ENCODE measurements at places on chromosomes 3 and 15. TPM values are rescaled to one million over a fixed set of nuclear protein-coding genes. Genes with fewer than 3 reads are reported as not detected.
A peak's percentile ranks its signal among the peaks of the same experiment; 100 is the strongest.

DNA sequence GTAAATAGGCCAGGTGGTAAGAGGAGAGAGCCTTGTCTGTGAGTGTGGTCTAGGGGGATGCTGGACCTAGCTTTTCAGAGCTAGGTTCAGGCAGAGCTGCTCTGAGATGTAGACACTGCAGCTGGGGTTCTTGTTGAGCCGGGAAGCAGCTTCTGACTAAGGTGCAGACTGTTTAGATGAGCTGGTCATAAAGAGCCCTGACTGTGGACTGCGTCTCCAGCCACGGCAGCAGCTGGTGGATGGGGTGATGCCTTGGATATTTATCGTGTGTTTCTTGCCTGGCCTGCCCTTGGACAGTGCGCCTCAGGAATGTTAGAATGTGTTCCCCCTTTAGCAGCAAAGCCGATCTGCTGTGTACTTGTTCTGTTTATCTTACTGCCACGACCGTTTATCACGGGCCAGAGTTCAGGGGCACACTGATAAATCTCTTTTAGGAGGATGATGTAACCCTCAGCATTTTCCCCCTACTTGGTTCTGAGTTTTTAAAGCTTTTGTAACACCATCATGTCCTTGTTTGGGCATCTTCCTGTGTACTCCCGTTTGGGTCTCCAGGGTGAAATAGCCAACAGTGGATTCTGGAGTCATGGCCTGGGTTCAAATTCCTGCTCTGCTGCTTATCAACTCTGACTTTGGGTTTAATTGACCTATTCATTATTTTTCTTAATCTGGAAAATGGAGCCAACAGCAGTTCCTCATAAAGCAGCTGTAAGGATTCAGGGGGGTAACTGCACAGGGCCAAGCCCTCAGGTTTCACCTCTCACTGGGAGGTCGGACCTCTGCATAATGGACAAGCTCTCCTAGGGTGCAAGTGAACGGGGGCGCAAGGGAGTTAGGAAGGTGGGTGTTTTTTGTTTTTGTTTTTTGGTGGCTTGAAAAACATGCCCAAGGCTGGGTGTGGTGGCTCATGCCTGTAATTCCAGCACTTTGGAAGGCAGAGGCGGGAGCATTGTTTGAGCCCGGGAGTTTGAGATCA lies 51.4 kb downstream of the FLNB start:
- peaks cover 54% of the 10 kb centered on the region for H3K4me1 ChIP-seq
- no peaks in the 10 kb centered on the region for H3K36me3 ChIP-seq
- no peak overlapping the region for H3K4me3 ChIP-seq

DNA sequence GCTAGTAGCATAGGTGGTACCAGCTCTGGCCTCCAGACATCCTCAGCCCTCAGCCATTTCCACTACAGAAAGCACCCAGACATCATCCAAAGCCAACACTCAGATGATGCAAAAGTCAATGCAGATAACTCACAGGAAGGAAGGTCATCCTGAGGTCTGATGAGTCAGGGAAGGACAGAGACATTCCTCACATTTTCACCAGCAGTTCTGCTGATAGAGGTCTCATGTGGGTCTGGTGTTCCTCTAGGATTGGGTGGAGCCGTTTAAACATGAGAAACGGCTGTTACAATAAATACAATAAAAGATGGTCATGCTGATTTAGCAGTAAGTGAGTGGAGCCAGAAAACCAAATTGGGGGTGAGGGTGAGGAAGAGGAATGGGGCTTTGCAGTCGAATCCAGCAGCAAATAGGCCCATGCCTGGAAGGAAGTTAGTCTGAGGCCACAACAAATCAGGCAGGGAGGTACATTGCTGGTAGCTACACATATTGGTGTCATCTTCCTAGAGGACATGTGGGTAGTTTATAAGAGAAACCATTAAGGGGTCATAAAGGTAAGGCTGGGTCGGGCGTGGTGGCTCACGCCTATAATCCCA lies 33.3 kb upstream of the FLNB start:
- no peak overlapping the region for H3K4me3 ChIP-seq
- 0 out of 2 replicates have a peak, but pooled peaks cover 6% of the 10 kb centered on the region for H3K4me1 ChIP-seq
- no peaks in the 10 kb centered on the region for H3K27me3 ChIP-seq
- H3K36me3 ChIP-seq: no peaks in the 10 kb centered on the region

DNA sequence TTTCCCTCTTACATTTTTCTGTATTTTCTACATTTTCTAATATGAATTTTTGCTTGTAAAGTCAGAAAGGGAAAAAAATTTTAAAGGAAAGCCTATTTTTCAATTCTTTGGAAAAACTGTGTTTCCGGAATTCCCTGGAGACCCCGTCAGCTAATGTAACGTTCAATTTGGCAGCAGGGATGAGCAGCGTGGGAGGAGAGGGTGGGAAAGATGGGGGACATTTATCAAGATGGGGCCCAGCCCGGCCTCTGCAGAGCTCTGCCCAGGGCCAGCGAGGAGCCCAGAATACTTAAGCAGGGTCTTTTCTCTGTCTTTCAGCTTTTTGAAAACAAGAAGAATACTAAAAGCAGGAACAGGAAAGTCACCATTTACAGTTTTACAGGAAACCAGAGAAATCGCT lies 129.0 kb downstream of the LRRK1 start:
- DNase-seq: no peak
- H3K4me1 ChIP-seq: peaks cover 18% of the 10 kb centered on the region
- H3K36me3 ChIP-seq: no peaks in the 10 kb centered on the region
- no peak overlapping the region for H3K4me3 ChIP-seq
- no peak overlapping the region for H3K27ac ChIP-seq

CD200 gene
- total RNA-seq: 51.9 TPM

GRCh38 chr3:99911433-99911832 lies 93.8 kb downstream of the CMSS1 start:
- H3K27ac ChIP-seq: no peak overlapping the region
- peaks cover 22% of the 10 kb centered on the region for H3K4me1 ChIP-seq
- no peaks in the 10 kb centered on the region for H3K27me3 ChIP-seq
- no peak overlapping the region for H3K4me3 ChIP-seq
- no peak for DNase-seq

DNA sequence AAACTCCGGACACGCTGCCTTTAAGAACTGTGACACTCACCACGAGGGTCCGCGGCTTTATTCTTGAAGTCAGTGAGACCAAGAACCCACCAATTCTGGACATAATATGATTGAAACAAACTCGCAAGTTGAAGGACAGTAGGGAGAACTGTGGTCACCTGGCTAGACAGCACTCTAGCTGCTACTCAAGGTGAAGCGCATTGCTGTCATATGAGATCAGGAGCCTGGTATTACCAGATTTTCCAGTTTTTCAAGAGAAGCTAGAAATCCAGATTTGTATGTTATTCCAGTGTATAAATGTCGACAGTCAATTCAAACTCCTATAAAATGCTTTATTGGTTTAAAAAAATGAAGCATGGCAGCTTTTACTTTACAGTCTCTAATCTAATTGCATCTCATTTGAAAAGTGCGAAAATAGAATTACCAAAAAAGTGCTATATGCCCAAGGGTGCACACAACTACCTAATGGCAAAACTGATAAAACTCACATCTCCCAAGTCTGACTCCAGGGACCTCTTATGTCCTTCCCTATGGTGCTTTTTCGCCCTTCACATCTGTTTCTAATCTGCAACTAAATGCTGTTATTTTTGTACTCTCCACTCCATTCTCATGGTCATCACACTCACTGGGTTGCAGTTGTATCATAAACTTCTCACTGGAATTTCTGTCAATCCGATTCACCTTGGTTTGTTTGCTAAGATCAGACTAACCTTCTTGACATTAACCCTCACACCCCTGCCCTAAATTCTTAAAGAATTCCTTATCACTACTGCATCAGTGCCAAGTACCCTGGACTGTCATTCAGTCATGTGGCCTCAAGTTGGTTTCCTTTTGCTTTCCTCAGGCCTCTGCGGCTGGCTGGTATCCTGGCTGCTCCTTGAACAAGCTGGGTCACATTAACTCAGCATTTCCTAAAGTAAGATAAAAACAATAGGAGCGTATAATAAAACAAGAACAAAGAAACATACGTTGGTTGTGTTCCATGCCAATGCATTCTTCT lies 31.5 kb upstream of the ARHGEF26 start:
- no peaks in the 10 kb centered on the region for H3K4me1 ChIP-seq
- H3K27me3 ChIP-seq: no peaks in the 10 kb centered on the region
- H3K4me3 ChIP-seq: no peak overlapping the region
- no peaks in the 10 kb centered on the region for H3K36me3 ChIP-seq
- H3K27ac ChIP-seq: no peak overlapping the region

- no peak overlapping the region for H3K27ac ChIP-seq
- peak; percentile 18 for DNase-seq
- no peak overlapping the region for H3K4me3 ChIP-seq
- no peaks in the 10 kb centered on the region for H3K36me3 ChIP-seq
- no peaks in the 10 kb centered on the region for H3K4me1 ChIP-seq
Observed at GRCh38 chr15:45307230-45307924, 55.3 kb downstream of the SLC28A2 start.

Measured in GM23338 (cell line).